Natural killer cell (primary cell): ENCODE measurements at places on chromosomes 5 and 9. TPM values are rescaled to one million over a fixed set of nuclear protein-coding genes. Genes with fewer than 3 reads are reported as not detected.

DNA sequence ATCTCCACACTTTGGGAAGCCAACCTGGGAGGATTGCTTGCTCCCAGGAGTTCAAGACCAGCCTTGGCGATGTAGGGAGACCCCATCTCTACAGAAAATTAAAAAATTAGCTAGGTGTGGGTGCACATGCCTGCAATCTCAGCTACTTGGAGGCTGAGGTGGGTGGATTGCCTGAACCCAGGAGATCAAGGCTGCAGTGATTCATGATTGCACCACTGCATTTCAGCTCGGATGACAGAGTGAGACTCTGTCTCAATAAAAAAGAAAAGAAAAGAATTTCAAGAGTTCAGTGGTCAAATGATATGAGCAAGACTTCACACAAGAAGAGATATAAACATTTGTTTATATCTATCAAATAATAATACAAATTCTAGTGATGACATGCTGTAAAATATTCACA lies 23.0 kb upstream of the MTAP start:
- no peak for DNase-seq

GRCh38 chr5:101976933-101977332 lies 319.2 kb downstream of the SLCO4C1 start:
- DNase-seq, result no peak

DNA sequence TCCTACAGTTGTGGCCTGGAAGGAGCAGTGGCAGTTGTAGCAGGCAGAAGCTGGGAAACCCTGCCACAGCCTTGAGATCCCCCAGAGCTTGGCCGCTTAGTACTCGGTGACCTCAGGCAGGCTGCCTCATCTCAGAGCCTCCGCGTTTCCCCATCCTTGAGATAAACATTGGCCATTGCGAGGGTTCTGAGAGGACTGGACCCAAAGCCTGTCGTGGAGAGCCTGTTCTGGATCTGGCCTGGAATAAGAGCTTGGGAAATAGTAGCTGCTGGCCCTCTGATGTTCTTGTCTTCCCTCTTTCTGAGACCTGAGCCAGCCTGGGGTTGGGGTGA lies 1.3 kb downstream of the MIGA2 start:
- no peak for DNase-seq

GRCh38 chr5:101370181-101370580 lies 467.1 kb upstream of the ST8SIA4 start:
- DNase-seq, result no peak

GRCh38 chr5:180103487-180104167 lies 32.1 kb upstream of the RNF130 start:
- DNase-seq, result no peak

- DNase-seq, result no peak
Measured at GRCh38 chr5:150176745-150177477, 10.3 kb downstream of the CDX1 start.

GRCh38 chr5:118894709-118895108 lies 93.6 kb downstream of the DTWD2 start:
- no peak for DNase-seq

- no peak for DNase-seq
Measured at GRCh38 chr5:112316006-112316405, 103.1 kb downstream of the EPB41L4A start.

DNA sequence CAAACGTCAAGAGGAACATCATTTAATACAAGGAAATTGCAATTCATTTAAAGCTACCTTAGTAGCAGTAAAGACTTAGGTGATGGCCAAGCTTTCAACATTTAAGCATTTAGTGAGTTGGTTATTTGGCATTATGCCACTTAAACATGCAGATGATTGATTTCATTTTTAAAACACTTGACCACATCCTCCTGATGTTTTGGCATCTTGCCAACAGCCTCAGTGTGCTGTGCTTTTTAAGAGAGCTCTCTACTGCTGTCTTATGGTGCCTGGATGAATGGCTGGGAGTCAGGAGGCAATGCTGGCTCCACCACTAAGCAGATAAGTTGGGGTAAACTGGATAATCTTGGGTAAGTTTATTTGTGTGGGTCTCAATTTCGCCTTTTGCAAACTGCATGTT lies 364.5 kb downstream of the MAN2A1 start:
- DNase-seq, result peak; percentile 21

GRCh38 chr5:157456301-157456700 lies 3.7 kb upstream of the NIPAL4 start:
- no peak for DNase-seq

GRCh38 chr5:176407456-176408251 lies 8.7 kb downstream of the CLTB start:
- DNase-seq, result no peak

DNA sequence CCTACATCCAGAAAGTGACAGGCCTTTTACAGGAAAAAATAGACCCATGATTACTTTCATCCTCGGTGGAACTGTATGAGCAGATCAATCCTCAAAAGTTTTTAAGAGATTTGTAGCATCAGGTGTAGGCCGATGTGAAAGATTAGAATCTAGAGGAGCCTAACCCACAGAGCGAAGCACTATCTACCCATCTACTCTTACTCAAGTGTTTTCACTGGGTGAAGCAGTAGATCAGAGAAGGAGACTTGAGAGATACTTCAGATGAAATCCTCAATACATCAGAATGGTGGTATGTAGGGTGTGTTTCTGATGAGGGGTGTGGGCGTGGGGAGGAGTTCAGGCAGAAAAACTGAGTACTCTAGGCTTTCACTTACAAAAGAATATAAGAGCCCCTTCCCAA lies 192.8 kb downstream of the FER start:
- no peak for DNase-seq

DNA sequence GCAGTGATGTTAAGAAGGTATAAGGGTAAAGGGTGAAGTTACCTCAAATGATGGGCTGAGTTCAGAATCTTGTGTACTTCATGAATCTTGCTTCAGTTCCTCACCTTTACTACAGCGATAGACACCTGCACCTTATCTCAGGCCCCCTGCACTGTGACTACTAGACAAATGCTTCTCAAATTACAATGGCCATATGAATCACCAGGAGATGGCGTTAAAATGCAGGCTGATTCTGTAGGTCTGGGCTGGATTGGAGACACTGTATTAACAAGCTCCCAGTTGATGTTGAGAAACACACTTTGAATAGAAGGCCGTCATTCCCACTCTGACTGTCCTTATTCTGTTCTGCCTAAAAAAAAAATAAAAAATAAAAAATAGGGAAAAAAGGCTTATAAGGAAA lies 29.8 kb downstream of the TARS1 start:
- no peak for DNase-seq

- peak; percentile 31 for DNase-seq
Measured at GRCh38 chr9:93575796-93576257, 557 bp upstream of the PHF2 start.

GRCh38 chr5:74556006-74556405 lies 84.5 kb downstream of the ENC1 start:
- DNase-seq, result no peak

DNA sequence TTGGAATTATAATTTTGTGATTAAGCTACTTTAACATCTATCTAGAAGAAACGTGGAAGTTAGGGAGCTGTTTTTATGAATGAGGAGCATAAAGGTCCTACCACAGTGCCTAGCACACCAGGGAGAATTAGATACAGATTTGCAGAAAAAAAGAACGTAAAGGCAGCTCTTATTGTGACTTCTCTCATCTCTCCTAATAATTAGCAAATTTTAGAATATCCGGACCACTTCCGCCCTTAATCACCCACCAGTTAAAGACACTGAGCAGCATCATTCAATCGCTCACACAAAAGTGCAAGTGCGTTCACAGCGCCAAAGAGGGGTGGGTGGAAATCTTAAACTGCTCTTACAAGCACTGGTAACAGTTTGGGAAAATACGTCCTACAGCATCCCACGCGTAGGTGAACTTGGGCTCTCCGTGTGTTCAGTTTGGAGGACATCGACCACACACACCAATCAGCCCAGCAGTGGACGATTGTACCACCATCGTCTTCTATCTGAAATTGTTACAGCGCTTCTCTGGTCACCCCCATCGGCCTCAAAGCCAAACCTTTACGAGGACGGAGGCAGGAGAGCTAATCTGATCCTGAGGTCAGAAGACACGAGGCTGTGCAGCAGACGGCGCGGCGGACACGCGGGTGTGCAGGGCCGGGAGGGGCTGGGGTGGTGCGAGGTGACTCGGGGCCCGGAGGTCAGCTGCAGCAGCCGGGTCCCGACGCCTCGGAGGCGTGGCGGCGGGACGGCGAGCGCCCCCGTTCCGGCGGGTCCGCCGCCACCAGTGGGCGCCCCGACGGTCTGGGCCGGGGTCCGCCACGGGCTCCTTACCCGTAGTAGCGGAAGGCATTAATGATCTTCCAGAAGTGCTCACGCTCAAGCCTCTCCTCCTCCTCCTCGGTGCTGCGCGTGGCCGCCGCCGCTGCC lies 646 bp downstream of the CARNMT1 start:
- peak; percentile 66 for DNase-seq

DNA sequence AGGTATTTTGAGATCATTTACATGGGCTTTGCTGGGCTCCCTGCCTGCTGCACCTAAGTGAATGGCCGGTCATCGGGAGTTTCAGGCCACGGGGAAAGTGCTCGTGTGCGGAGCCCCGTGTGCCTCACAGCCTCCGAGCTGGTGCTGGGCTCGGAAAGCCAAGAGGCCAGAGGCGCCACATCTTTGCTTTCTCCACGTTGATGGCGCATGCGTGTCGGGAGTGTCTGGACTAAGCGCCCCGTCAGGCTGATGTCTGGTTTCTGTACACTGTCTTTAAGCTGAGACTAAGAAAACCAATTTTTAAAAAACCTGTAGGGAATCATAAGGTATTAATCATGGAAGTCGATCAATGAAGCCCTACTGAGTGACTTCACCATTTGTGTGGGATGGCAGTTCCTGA lies 69.1 kb downstream of the OTULIN start:
- DNase-seq, result no peak

DNA sequence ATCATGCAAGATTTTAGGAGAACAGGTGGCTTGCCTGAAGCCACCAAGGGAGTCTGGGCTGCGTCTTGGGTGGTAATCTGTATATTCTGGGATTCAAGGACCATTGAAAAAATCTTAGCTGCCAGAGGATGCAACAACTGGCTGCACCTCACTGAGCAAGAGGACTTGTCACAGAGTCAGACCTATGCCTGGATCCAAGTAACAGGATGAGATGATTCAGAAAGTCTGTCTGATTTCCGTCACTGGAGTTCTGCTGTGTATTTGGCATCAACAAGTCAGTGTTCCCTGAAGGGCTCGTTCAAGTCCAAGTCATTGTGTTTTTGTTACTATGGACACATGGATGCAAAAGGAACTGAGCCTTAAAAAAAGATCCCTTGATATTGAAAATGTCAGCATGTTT lies 37.8 kb upstream of the CARTPT start:
- no peak for DNase-seq

DNA sequence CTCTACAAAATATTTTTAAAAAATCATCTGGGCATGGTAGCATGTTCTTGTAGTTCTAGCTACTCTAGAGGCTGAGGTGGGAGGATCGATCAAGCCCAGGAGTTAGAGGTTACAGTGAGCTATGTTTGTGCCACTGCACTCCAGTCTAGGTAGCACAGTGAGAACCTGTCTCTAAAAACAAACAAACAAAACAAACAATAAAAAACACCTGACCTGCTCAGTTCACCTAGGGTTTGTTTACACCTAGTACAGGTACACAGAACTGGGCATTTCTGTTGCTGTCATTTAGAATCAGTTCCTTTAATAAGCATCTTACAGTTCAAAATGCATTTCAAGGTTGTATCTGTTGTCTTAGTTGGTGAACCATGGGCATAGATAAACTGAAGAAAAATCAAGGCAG lies 95.3 kb downstream of the MEGF10 start:
- DNase-seq, result no peak

GRCh38 chr5:1946122-1946677 lies 63.5 kb upstream of the IRX4 start:
- DNase-seq, result no peak

DNA sequence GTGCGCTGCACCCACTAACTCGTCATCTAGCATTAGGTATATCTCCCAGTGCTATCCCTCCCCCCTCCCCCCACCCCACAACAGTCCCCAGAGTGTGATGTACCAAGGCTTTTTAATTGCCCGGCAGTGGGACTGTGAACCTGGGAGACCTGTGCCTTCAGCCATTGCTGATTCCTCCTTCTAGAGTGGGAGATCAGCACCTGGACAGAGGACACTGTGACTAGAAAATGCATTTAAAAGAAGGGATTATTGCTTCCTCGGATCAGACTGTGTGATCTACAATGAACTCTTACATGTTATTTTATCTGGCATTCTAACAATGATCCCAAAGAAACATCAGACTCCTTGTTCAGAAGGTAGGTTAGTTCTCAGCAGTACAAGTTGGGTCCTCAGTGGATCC lies 25.9 kb downstream of the CTSL start:
- DNase-seq, result no peak

GRCh38 chr9:125409637-125410521 lies 148.3 kb downstream of the GAPVD1 start:
- DNase-seq, result no peak

GRCh38 chr5:161498531-161498930 lies 48.0 kb downstream of the GABRB2 start:
- DNase-seq, result no peak

GRCh38 chr9:14525856-14526255 lies 167.4 kb downstream of the ZDHHC21 start:
- DNase-seq, result no peak

- no peak for DNase-seq
Measured at GRCh38 chr5:120464627-120465435, 731 bp downstream of the PRR16 start.

GRCh38 chr9:21995666-21996398 lies 1.2 kb downstream of the CDKN2B-AS1 start:
- DNase-seq, result peak; percentile 44

- no peak for DNase-seq
Measured at GRCh38 chr5:139268364-139269202, 25.0 kb upstream of the MATR3 start.

GRCh38 chr9:109751253-109751652 lies 28.7 kb upstream of the PALM2AKAP2 start:
- no peak for DNase-seq

DNA sequence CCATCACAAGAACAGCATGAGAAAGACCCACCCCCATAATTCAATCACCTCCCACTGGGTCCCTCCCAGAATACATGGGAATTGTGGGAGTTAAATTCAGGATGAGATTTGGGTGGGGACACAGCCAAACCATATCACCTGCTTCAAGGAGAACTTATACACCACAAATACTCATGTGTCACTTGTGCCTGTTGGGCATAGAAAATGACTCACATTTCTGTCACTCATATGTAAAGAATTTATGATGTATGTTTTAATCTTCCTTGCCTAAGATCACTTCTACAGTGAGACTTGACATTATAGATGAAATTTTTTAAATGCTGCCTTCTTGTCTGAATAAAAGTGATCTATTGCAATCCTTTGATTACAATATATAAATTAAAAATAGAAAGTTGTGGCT lies 23.0 kb upstream of the PRDM6 start:
- DNase-seq, result no peak

GRCh38 chr5:151115272-151115905 lies 34.6 kb upstream of the TNIP1 start:
- peak; percentile 84 for DNase-seq

MAML1 gene
- total RNA-seq, result 28.8 TPM

ISL1 gene
- not detected for total RNA-seq

TAF11L5 gene
- total RNA-seq, result not detected

RASEF gene
- not detected for total RNA-seq

ZNG1A gene
- total RNA-seq, result 13.6 TPM

LEAP2 gene
- 1.3 TPM for total RNA-seq

TLX3 gene
- not detected for total RNA-seq

PCDHAC2 gene
- not detected for total RNA-seq

GNA14 gene
- 1.8 TPM for total RNA-seq

CDC25C gene
- total RNA-seq, result not detected
